ENCODE measurements at places on chromosomes 2 and 18.

DNA sequence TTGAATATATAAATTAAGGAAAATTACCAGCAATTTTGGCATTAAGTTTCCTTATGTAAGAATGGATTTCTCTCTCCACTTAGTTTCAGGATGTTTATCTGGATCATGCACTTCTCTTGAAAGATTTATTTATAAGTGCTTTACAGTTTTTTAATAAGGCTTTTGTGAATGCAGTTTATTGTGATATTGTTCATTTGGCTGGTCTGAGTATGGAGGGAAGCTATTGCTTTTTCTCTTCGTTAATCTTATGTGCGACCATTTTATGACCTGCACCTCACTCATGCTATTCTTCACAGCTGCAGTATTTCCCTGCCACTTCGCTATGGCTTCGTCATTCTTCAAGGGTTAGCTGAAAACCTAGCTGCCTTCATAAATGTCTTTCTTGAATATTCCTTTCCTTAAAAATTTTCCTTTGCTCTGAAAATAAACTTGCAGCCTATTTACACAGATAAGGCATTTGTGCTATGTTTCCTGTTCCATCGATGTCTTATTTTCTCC lies 233.4 kb downstream of the SOCS6 start:
- DNase-seq = no peak

DNA sequence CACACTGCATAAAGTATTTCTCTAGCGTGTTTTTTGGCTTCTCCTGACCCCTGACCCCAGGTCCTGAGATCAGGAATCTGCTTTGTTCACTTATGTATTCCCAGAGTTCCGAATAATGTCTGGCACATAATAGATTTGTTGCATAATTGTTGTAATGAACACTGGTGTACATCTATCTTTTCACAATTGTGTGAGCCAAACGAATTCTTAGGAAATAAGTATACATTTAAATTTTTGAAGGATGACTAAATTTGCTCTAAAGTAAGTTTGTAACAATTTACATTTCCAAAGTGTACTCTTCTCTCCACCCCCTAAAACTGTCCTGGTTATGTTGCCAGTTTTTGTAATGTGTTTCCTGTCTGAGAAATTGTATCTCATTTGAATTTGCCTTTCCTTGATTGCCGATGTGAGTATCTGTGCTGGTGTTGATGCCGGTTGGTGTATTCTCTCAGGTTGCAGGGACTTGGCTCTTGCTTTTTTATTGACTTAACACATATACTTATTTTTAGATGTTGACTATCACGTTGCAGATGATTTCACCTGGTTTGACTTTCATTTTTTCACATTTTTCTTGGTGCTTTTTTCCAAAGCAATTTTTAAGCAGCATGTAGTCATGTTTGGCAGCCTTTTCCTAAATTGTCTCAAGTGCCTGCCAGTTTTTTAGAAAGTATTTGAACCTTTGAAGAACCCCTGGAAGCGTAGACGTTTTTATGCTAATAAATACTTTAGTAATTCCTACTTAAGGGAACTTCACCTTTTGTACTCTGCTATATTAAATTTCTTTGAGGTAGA lies 16.1 kb upstream of the FARP2 start:
- DNase-seq = no peak

DNA sequence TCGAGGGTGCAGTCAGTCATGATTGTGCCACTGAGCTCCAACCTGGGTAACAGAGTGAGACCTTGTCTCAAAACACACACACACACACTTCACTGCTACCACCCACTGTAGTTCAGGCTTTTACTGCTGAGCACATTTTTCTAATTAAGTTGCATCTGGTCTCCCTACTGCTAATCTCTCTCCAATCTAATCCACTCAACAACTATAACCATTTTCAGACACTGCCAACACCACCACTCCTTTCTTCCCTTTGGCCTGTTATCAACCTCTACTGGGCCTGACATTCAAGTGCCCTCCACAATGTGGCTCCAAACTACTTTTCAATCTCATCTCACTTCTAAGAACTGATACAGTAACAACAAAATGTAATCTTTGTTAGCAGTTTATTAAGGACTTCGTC lies 44.8 kb downstream of the RMP24 start:
- DNase-seq = no peak

DNA sequence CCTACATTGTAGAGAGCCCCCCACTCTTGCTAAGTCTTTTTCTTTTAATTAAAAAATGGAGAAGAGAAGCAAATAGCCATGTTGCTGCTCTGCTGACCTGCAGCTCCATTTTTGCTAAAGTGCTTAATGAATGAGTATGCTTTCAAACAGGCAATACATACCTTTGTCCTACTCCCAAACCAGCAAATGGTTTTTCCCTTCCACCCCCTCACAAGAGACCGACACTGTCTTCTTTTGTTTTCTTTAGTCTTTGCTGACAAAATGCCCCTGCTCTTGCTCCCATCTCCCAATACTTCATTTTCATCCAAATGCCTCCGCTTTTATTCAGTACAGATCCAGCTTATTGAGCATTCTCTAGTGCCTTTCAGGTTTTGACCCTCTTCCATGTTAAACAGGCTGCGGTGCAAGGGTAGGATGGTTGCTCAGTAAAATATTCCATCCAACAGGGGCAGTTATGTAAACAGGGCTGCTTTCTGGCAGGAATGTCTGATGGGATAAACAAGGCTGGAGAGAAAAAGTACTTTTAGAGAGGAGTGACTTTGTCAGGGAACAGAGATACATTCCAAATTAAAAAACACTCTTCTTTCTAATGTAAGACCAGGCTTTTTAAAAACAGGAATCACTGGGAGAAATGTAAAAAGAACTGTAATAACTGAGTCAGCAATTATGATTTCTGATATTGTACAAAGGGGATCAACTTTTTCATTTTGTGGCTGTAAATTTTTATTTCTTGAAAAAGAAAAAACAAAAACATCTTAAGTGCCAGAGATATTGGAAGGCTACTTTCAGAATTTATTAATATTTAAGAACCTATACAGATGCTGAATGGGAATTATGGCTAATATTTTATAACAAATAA lies 136.8 kb downstream of the MEP1B start:
- no peak for DNase-seq

DNA sequence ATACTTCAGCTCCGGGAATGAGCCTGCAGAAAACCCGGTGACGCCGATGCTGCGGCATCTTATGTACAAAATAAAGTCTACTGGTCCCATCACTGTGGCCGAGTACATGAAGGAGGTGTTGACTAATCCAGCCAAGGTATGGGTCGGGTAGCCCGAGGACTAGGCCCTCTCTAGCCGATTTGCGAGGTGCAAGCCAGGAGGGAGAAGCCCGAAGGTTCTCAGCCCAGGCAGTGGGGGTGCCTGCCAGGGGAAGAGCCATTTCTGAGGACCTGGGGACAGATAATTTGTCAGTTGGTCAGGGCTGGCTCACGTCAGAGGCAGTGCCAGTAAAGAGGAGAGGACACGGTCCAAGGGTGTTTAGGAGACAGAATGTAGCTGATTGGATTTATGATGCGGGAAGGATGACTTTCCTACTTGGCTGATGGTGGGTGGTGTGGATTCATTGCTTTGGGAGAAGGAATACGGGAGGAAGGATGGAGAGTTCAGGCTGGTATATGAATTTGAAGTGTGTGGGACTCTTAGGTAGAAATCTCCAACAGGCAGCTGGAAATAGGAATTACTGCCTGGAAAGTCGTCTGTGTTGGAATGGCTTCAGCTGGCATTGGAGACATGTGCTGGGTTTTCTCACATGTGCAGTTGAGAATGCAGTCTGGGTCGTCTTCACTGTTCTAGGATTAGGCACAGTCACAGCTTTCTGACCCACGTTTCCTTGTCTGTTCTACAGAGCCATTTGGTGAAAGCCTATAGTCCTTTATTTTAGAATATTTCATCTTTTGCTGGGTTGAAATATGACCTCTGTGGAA lies 874 bp downstream of the NDUFAF7 start:
- DNase-seq = no peak

GRCh38 chr2:226777611-226778010 lies 22.0 kb downstream of the IRS1 start:
- DNase-seq = no peak

DNA sequence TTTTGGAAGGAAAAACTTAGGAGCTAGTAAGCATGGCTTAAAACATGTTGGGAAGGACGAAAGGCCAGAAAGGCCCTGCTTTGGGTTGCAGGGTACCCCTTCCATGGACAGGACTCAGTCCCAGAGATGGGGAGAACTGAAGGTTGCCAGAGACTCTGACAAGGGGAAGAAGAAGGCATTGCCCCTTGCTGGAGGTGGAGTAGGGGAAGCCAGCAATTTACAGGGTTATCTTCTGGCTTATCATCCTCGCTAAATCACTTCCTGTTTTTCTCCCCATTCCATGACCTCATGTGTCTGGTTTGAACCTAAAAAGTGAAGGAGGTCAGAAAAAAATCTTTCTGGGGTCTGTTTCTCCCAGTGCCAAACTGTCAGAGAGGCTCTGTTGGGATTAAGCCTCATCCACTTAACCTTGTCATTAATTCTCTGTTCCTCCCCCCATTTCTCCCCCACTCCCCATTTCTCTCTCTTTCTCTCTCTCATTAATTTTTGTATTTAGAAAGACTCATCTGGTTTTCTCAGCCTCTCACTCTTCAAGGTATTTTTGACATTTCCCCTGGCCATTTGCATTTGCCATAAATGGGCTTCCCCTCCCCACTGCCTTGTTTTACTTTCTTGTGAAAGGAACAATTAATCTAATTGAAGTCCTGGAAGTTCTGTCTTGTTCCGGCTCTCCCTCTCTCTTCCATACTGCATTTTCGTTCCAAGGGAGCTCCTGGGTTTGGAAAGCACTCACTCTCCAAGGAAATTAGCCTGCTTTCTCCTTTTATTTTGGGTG lies 17.4 kb downstream of the NRP2 start:
- DNase-seq = no peak

DNA sequence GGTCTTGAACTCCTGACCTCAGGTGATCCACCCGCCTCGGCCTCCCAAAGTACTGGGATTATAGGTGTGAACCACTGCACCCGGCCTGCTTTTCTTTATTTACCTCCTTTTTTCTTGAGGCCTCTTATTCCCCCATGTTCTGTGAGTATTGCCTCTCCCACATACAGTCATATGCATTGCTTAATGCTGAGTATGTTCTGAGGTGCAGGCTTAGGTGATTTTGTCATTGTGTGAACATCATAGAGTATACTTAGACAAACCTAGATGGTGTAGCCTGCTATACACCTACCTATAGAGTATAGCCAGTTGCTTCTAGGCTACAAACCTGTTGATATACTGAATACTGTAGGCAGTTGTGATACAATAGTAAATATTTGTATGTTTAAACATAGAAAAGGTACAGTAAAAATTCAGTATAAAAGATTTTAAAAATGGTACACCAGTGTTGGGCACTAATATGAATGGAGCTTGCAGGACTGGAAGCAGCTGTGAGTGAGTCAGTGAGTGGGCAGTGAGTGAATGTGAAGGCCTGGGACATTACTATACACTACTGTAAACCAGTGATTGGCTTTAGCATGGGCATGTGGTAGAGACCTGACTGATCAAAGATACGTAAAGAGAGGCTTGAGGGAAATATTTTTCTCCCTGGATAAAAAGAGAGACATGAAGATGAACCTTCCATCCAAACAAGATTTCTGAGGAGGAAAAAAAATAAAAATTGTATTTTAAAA lies 17.6 kb downstream of the SLC39A10 start:
- DNase-seq = no peak

DNA sequence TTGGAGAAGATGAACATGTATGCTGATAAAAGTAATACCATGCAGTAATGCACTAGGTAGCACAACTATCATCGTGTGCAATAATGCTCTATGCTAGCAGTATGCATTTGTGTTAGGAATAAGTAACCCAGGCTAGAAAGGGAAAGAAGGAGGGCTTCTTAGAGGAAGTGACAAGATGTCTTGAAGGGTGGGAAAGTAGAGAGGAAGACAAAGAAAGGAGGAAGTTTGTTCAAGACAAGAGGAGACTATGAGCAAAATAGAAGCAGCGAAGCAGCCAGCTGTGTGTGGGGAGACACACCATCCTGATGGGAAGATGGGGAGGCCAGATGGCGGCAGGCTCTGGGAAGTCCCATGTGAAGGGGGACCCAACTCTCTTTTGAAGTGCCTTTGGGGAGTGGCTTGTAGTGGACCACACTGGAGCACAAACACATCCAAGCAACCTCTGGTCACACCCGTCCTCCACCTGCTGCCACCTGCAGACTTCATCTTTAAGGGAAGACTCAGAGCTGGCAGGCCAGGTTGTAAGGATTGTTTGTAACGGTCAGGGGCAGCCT lies 39.9 kb upstream of the INHBB start:
- DNase-seq = no peak

- DNase-seq = no peak
These were observed 3.3 kb downstream of the KLHL29 start for GRCh38 chr2:23388294-23388693.

DNA sequence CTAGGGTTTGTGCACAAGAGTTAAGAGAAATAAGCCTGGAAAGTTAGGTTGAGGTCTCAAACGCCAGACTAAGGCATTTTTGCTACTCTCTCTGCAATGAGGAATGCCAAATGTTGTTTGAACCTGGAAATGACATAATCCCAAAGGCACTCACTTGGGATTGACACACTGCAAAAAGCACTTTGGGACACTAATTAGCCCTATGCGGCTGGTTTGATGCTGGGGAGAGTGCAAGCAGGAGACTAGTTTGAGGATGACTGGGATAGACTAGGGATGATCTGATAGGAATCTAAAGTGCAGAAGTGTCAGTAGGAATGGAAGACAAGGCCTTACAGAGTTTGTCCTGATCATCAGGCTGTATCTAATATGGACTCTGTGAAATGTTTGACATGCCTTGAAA lies 469.0 kb downstream of the SLC4A3 start:
- no peak for DNase-seq

DNA sequence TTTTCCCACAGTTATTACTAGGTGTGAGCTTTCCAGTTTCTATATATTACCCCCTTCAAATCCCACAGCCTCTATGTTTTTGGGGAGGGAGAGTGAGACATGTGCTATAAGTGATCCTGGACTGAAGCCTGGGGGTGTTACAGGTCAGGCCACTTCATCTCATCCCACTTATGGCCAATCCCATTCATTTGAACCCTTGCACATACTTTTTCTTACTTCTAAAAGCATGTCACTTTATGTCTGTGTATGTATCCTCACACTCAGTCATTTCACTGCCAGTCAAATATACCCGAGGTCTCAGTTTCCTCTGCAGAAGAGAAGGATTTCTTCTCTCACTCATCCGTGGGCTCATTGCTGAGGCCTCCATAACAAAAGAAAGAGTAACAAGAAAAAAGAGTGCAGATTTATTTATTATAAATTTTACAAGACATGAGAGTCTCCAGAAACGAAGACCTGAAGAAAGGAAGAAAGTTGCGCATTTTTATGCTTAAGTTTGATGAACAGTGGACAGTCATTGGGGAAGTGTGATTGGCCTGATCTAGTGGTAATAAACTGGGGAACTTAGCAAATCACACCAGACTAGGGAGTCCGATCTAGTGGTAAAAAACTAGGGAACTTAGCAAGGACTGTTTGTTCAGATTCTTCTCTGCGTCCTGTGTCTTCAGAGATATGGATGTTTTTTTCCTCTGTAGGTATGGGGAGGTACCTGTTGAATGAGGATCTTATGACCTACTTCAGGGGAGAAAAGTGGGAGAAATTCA lies 52.1 kb downstream of the ICOS start:
- DNase-seq = no peak

GRCh38 chr2:142321706-142322280 lies 191.0 kb upstream of the LRP1B start:
- DNase-seq = no peak
